ENCODE measurements at places on chromosomes 2 and 18.

- no peak for DNase-seq
Observed at GRCh38 chr2:160137464-160137863, 62.6 kb downstream of the ITGB6 start.

GRCh38 chr2:219460424-219460926, 25.8 kb downstream of the SPEG start:
- no peak for DNase-seq

- no peak for DNase-seq
Observed at GRCh38 chr2:147165697-147166382, 679.0 kb upstream of the ACVR2A start.

DNA sequence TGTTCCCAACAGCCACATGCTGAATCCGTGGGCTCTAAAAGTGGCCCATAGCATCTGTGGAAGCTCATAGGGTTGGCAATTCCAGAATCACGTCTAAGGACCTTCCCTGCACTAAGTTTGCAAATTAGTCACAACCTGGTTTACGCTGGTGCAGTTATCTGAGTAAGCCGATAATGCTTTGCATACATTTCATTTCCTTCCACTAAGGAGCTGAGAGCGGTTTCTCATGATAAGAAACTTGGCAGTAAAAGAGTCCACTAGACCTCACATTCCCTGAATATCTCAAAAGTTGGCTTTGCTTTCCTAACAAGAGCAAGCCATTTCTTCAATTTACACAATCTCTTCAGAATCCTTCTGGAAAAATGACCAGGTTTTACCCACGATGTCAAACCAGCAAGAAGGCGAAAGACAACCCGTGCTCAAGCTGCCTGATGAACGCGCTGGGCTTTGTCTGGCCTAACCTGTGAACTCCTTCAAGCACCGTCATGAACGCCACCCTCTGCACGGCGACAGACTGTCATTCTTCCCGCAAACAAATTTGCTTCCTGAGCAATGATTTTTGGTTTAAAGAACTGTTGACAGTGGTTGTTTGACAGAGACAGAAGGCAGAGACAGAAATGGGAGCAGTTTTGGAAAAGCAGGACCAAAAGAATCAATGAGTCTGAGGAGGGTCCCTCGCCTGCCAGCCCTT, 73.0 kb upstream of the COPS8 start:
- DNase-seq, result no peak

DNA sequence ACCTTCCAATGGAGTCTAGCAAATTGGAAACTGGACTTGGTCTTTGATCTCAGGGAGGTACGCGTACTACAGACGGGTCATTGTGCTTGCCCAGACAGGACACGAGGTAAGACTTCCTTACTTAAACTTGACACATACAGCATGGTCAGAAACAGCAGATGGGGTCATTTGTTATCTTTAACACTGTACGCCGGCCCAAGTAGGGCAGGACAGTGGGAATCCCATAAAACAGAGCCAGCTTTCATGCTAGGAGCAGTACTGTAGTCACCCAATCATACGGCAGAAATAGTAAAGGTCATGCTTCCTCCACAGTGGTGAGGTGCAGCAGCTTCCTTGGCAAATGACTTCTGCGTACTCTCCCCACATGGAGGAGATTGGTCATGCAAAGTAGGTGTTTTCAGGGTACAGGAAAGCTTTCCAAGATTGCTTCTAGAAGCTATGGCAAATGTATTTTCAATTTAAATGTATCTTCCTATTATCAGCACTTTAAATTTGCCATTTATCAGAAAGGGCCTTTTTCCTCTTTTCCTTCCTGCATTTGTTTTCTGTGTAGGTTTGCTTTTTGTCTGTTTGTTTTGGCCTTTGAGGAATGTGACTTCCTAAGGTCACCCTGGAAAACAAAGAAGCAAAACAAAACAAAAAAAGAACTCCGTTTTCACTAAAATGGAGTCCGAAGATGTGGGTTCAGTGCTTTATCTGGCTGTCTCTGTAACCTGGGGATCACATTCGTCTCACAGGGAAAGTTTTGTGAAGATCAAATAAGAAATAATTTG, 74.0 kb upstream of the DSG1 start:
- DNase-seq, result no peak

GRCh38 chr2:86556508-86556907, 6.7 kb downstream of the CHMP3 start:
- DNase-seq, result no peak

DNA sequence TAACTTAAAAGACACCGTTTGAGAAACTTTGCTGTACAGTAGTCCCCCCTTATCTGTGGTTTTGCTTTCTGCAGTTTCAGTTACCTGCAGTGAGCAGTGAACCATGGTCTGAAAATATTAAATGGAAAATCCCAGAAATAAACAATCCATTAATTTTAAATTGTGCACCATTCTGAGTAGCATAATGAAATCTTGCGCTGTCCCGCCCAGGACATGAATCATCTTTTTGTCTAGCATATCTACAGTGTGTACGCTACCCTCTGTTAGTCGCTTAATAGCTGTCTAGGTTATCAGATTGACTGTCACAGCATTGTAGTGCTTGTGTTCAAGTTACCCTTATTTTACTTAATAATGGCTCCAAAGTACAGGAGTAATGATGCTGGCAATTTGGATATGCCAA, 6.1 kb downstream of the ARPC2 start:
- peak; percentile 53 for DNase-seq

DNA sequence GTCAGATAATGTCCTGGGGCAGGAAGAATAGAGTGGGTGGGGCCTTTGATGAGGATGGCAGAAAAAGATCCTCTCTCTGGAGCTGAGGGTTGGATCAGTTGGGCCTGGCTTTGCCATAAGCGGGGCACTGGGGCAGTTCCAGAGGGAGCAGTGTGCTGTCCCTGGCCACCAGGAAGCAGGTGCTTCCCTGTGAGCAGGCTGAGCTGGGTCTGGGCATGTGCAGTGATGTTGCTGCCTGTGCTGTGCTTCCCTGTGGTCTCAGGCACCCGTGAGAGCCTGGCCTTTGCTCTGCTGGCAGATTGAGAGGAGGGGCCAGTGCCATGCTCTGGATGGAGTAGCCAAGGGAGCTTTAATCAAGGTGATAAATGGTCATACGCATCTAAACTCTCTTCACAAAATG, 14.6 kb upstream of the NPPC start:
- DNase-seq, result no peak

DNA sequence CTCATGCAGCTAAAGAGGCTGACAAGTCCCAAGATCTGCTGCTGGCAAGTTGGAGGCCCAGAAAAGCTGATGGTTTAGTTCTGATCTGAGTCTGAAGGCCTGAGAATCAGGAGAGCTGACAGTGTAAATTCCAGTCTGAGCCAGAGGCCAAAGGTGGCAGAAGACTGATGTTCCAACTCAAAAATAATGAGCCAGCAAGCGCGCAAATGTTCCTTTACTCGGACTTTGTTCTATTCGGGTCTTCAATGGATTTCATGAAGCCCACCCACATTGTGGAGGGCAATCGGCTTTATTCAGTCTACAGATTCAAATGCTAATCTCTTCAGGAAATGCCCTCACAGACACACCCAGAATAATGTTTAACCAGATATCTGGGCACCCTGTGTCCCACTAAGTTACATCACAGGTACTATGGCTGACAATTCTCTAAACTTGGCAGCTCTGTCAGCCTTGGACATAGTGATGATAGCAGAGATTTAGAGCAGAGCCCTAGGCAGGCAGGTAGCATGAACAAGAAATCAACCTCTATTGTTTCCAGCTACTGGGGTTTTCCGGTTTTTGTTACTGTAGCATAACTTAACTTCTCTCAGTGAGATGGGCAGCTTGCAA, 318.5 kb downstream of the HRH4 start:
- DNase-seq, result no peak

DNA sequence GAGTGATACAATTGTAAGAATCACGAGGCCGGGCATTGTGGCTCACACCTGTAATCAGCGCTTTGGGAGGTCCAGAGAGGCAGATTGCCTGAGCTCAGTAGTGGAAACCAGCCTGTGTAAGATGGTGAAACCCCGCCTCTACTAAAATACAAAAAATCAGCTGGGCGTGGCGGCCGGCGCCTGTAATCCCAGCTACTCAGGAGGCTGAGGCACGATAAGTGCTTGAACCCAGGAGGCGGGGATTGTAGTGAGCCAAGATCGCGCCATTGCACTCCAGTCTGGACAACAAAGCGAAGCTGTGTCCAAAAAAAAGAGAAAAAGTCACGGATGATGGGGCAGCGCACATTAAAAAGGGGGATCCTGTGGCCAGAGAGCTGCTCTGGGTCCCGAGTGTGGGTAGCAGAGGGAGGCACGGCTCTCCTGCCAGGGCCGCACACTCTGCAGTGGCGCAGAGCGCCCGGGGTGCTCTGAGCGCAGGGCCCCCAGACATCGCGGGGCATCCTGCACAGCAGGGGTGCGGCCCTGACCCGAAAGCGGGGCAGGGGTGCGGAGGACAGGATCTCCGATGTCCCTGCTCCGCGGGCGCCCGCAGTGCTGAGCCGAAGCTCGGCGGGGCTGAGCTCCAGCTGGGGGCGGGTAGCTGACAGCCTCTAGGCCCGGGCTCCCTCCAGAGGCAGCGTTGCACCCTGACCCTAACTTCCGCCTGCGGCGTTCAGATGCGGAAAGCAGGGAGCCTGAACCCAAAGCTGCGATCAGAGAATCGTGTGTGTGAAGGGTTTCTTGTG, 30.4 kb upstream of the RAB6D start:
- DNase-seq, result no peak

DNA sequence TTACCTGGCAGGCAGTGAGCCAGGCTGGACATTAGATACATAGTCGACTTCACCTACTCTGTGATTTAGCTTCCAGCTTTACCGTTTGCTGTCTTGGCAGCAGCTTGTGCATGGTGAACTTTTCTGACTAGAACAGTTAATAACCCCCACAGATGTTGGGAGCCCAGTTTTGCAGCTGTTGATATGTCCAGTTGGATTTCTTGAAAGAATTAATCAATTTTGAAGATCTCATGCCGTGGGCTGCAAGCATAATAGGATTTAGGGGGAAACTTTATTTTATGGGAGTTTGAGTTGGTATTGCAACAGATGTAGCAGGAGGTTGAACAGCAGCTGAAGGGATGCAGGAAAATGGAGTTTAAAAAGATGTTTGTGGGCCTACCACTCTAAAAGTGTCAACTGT, 13.8 kb downstream of the MYO1B start:
- no peak for DNase-seq

DNA sequence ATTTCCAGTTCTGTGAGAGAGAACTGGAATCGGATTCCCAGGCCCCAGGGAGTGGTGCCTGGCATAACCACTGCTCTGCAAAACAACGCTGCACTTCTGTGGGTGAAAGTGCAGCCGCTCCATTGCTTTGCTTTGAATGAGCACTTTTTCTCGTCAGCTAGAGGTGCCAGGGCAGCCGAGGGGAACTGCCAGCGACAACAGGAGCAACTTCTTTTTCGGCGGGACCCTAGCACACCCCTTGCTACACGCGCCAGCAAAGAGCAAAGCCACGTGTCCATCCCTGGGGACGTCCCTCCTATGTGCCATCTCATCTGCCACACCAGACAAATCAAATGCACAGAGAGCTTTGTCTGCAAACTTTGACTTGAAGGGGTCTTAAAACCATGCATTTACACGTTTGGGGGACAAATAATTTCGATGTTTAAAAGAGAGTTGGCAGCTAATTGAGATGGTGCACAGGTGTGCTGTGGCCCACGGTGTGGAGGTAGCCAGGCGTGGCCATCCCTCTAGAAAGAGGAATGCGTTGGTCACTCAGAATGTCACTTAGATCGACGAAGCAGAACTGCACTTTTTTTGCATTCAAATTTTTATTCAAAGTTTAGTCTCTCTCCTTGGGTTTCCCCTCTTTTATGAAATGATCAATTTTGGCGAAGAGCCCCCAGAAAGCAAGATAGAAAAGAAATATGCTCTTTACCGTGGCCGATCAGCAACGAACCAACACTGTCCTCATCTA, 151.8 kb downstream of the MBP start:
- DNase-seq, result no peak

- DNase-seq, result no peak
Observed at GRCh38 chr18:57555134-57555533, 31.4 kb downstream of the FECH start.

DNA sequence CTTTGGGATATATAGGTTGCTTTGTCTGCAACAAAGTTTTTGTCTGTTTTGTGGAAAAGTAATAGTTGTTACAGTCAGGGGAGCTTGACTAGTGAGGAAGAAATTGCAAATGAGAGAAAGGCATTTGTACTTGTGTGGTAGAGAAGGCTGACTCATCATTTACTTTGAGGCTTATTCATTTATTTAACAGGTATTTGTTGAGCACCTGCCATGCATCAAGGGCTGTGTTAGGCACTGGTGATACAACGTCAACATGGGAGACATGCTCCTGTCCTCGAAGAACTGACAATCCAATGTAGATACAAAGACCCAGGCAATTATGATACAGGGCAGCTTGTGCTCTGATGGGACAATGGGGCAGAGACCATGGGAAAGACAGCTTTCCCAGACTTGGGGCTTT, 79.5 kb downstream of the UPP2 start:
- no peak for DNase-seq

DNA sequence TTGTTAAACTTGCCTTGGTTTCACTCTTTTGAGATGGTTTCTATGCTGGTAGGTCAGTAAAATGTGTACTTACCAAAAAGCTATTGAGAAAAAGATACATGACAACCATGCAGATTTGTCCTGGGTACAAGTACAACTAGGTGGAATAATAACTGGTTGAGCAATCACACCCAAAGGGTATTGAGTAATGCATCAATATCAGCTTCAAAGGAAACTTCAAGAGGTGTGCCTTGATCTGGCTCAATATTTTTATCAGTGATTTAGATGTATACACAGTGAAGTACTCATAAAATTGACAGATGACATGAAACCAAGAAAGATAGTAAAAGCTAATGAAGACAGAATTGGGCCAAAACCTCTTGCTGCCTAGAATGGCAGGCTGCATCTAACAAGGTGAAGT, 21.7 kb upstream of the GALNT1 start:
- DNase-seq, result no peak

DNA sequence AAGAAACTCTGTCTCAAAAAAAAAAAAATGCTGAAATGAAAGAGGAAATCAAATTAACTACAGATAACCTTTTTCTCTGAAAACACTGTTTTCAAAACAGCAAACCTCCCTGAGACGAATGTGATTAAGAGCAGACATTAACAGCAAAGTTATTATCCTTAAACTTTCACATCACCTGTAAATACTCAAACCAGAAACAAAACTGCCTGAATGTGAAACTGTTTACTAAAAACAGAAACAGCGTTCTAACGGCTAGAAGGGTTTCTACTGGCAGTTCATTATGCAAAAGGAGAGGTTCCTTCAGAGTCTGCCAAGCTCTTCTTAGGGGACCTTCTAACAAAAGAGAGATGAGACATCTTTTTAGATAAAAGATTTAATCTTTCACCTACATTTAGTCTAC, 45.9 kb downstream of the PNO1 start:
- DNase-seq, result peak; percentile 25

GRCh38 chr2:234821946-234822475, 129.8 kb upstream of the SH3BP4 start:
- no peak for DNase-seq

GRCh38 chr2:88114889-88115288, 13.0 kb downstream of the FABP1 start:
- DNase-seq, result no peak

GRCh38 chr18:61225336-61225735, 107.9 kb upstream of the CDH20 start:
- DNase-seq, result no peak

DNA sequence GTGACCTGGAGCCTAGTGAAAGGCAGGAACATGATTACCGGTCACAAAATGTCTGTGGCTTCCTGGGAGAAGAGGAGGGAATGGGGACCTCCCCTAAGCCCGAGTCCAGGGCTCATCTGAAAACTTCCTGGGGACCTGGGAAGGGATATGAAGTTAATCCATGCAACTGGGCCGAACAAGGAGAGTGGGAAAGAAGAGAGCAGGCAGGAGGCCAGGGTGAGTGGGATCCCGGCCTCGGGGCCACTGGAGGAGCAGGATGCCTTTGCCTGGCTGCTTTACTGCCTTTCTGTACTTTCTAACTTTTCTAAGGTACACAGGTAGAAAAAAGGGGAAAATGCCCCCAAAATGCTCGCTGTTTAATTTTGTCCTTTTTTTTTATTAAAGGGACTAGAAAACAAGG, 43.4 kb upstream of the MAL start:
- no peak for DNase-seq

All from CD4-positive, alpha-beta T cell treated with Interleukin-15 for 4 hours (primary cell).